Stimulated activated CD8-positive, alpha-beta memory T cell treated with anti-CD3 and anti-CD28 coated beads, Interleukin-4, amount 100 ng/mL, for 48 hours (primary cell): ENCODE measurements at places on chromosomes 5 and 9.
A peak's percentile ranks its signal among the peaks of the same experiment; 100 is the strongest.

GRCh38 chr9:31996331-31996730 lies 388.1 kb upstream of the ACO1 start:
- DNase-seq = no peak

DNA sequence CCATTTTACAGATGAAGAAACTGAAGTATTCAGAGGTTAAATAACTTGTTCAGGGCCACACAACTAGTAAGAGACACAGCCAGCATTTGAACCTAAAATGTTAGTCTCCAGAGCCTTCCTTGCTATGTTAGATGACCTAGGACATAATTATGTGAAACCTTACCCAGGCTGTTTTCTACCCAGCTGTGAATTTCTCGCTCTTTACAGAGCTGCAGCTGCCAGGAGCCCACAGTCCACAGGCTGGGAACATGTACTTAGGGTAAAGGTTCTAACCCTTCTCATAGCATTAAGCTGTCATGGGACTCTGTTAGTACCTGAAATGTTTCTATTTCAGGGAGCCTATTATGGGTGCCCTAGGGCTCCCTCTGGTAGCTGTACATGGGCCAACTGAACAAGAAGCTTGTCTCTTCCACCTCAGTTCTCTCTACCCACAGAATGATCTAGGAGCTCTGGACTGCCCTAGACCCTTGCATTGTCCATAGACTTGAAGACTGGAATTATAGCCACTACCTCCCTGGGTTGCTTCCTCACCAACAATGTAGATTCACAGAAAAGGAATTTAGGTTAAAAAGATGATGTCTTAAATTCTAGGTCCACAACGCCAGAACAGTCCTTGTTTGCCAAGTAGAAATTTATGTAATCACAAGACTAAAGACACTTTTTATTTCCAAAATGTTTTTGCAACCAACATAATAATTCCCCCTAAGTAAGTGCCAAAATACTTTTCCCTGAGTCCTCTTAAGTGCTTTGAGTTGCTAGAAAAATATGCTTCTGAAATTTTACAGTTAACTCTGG lies 262.9 kb downstream of the PIK3R1 start:
- no peak for DNase-seq

DNA sequence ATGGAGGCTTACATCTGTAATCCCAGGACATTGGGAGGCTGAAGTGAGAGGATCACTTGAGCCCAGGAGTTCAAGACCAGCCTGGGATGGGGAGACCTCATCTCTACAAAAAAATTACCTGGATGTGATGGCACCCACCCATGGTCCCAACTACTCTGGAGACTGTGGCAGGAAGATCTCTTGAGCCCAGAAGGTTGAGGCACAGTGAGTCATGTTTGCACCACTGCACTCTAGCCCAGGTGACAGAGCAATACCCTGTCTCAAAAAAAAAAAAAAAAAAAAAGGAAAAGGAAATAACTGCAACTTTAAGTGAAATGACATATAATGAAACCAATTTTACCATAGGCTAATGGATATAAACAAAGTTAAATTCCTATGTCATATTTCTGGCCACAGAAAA lies 152.1 kb upstream of the DHFR start:
- DNase-seq = no peak

- DNase-seq = no peak
These were observed 167.7 kb downstream of the MPDZ start for GRCh38 chr9:13111778-13112177.

DNA sequence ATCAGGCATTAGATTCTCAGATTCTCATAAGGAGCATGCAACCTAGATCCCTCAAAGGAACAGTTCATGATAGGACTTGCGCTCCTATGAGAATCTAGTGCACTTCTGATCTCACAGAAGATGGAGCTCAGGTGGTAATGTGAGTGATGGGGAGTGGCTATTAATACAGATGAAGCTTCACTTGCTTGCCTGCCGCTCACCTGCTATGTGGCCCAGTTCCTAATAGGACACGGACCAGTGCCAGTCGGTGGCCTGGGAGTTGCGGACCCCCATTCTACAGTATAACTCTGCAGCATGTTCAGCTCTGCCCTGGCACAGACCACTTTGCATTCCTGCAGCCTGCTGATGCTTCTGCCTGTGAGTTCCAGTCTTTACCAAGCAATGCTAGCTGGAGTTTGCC lies 581.3 kb upstream of the KLF4 start:
- no peak for DNase-seq

DNA sequence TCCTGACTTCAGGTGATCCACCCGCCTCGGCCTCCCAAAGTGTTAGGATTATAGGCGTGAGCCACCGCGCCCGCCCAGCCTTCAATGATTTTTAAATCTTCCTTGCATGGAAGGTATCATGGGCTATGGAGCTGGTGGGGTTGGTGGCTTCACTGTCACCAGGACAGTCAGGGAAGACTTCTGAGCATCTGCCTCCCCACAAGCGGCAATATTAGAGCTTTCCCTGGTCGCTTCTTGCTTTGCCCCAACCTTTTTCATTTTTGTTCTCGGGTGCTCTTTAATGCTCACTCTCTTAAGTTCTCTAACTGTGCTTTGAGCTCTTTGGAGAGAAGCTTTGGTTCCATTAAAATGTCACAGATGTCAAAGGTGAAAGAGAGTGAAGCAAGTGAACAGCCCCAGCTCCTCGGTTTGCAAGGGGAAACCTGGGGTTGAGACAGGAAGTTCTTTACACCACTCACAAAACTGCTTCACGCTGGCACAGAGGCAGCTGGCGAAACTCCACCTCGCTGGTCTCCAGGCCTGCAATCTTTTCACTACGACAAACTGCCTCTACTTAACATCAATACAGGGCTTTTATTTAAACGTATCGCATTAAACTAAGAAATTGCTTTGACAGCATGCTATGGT lies 142.5 kb upstream of the RETREG1 start:
- DNase-seq = peak; percentile 28

GRCh38 chr5:54693936-54694657 lies 176.5 kb downstream of the SNX18 start:
- DNase-seq = no peak

DNA sequence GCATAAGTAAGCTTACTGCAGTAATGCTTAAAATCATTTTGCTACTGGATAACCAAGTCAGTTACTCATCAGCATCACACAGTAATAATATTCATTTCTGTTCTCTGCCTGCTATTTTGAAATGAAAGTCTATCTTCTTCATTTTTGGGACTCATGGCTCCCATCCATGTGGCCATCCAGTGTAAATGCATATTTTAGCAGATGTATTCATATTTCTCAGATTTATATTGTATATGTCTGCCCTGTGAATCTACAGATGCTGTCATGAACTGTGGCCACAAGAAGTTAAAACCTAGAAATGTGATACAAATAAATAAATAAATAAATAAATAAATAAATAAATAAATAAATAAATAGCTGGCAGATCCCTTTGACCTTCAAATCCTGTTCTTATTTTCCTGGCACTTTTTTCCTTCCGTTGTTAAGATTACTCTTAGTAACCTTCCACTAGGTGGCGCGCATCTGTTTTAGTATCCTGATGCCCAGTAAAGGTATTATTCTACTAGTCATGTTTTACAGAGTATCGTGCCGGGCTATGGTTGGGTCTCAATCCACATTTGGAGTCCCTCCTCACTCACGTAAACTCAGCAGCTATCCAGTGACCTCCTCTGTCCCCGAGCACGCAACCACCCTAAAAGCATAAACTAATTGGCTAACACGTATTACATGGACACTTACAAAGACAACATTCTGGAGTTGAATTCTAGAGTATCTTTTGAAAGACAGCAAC lies 79.2 kb upstream of the IL7R start:
- peak; percentile 85 for DNase-seq

- DNase-seq = no peak
These were observed 145.9 kb downstream of the DROSHA start for GRCh38 chr5:31385774-31386537.

GRCh38 chr9:109115931-109116526 lies 3.7 kb downstream of the TMEM245 start:
- no peak for DNase-seq

DNA sequence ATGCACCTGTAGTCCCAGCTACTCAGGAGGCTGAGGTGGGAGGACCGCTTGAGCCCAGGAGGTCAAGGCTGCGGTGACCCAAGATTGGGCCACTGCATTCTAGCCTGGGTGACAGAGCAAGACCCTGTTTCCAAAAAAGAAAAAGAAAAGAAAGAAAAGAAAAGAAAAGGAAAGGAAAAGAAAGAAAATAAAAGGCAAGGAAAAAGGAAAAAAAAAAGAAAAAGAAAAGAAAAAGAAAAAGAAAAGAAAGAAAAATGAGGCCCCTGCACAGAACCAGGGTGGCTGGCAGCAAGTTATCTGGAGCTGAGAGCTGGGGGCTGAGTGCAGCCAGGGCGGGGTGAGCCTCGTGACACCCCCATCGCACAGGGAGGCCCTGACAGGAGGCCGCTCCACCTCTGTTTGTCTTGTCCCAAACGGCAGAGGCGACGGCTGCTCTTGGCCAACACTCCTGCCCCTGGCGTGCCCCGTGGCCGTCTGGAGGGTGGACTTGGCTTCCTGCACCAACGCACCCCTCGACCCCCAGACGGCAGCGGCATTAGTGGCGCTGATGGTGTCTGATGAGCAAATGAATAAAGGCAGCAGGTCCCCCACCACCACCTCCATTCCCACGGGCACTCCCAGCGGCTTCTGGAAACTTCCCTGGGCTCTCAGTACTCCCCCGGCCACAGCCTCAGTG lies 16.7 kb downstream of the EXD3 start:
- no peak for DNase-seq

- DNase-seq = no peak
These were observed 26.8 kb upstream of the TIFAB start for GRCh38 chr5:135478938-135479337.

DNA sequence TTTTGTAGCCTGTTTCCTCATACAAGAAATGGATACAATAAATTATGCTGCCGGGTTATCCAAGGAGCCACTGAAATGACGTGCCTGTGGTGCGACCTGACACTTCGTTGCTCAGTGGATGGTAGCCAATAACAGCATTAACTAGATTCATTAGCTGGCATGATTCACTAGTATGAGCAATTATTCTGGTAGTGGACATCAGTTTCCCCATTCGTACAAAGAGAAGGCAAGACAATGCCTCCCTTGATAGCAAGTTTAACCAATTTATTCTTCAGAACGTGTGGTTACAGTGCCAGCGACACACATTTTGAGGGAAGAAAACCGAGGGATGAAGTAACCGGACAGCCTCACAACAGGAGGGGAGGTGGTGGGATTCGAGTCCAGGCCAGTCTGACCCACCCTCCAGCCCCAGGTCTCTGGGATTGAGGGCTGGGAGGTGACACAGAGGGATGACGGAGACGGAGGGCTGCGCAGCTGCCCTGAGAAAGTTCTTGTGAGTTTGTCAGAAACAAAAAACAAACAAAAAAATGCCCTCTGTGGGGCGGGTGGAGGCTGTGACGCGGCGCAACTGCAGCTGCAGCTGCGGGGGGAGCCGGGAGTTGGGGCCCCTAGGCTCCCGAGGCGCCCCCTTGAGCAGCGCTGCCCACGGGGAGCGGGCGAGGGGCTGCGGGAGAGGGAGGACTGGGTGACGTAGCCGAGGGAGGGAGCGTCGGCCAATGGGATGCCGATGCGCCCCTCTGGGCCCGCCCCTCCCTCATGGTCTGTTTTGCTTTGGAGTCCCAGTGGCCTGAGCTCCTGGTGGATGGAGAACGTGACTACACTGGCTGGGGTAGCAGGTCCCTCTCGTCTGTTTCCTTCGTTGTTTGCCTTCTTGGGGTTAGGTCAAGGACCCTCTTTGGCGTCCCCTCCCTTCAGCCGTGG lies 10.9 kb downstream of the LHX2 start:
- no peak for DNase-seq

- no peak for DNase-seq
These were observed 8.1 kb downstream of the NDST1 start for GRCh38 chr5:150516011-150516410.

DNA sequence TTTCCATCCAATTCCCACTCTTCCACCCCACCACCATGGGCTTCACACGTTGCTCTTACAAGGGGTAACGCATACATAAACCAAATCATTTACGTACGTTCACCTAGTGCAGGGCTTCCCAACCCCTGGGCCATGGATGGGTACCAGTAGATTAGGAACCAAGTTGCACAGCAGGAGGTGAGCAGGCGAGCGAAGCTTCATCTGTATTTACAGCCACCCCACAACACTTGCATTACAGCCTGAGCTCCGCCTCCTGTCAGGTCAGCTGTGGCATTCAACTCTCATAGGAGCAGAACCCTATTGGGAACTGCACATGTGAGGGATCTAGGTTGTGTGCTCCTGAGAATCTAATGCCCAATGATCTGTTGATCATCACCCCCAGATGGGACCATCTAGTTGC lies 82.3 kb downstream of the CEMIP2 start:
- DNase-seq = no peak

DNA sequence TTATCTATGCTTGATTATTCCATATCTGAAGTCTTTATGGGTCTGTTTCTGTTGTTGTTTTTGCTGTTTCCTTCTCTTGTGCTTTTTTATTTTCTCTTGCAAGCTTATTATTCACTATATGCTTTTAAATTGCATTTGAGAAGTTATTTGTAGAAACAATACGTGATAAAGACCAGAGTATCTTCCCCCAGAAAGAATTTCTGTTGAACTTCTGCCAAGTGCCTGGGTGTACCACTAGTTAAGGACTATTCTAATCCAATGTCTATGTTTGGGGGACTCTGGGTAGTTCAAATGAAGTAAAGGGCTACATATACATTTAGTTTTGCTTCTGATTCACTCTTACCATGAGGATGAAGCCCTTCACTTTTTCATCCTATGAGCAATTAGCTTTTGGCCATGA lies 54.3 kb downstream of the SLF1 start:
- no peak for DNase-seq

DNA sequence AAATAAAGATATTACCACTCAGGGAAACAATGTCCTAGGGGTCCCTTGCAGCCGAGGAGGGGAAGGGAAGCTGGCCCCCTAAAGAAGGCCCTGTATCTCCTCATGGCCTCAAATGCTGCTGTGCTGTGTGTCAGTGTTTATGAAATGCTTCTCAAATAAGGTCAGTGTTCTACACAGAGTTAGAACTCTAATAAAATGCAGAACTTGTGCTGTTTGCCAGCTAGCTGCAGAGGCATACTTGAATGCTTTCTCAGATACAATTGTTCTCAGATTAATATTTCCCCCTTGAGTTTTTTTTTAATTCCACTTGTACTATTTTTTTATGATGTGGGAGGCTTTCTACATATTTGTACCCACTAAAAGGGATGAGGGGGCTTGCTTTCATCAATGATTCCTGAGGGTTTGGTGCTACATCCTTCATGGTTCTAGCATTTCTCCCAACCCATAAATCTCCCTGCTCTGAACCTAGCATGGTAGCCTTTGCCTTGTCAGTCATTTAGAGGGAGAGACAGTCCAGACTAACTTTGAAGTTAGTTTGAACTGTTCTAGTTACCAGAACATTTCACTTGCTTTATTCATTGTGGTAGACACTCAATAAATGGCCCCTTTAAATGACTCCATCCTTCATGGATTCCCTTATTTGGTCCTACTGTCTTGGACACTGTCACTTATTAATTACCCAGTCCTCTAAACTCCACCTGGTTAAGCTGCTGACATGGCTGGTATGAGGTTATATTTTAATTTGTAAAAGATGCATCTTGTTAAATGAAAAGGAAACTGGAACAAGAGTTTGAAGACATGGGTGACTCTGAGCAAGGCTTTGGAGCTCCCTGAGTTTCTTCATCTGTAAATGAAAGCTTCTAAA lies 12.6 kb downstream of the SLIT3 start:
- DNase-seq = no peak

GRCh38 chr5:112907166-112907631 lies 14.8 kb downstream of the REEP5 start:
- DNase-seq = no peak

GRCh38 chr5:17157916-17158529 lies 59.4 kb upstream of the BASP1 start:
- no peak for DNase-seq

GRCh38 chr5:162209005-162209605 lies 141.5 kb downstream of the GABRG2 start:
- DNase-seq = peak; percentile 24

- DNase-seq = peak; percentile 79
These were observed 89.9 kb upstream of the GNAQ start for GRCh38 chr9:78121488-78121887.
